ENCODE measurements at places on chromosomes 1 and 21.
A peak's percentile ranks its signal among the peaks of the same experiment; 100 is the strongest.

GRCh38 chr1:44905276-44905675, 62.2 kb upstream of the PTCH2 start:
- no peak for DNase-seq

DNA sequence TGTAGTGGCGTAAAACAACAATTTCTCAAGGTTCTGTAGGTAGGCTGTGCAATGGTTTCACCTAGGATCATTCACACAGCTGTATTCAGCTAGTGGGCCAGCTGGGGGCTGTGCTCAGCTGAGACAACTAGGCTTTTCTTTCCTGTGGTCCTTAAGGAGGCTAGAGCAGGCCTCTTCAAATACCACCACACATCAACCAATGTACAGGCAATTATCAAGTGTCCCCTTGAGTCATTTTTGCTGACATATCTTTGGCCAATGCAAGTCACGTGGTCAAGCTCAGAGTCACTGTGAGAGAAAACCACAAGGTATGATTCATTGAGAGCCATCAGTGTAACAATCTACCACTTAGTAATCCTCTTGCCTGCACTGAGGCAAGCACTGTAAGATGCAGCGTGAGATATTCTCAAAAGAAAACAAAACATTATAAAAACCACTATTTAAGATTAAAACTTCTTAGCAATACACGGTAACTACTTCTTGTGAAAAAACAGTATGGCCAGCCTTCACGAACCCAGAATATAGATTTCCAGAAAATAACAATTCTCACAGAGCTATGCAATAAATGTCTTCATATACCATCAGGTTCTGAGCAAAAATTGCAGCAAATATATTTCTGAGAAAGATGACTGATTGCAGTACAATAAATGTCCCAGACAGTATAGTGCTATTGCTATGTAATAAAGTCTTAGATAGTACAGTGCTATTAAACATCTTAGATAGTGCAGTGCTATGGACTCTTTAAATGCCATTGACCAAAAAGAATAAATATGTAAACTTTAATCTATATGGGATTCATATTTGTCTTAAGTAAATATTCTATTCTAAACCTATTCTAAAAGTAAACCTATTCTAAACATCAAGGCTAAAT, 55.3 kb downstream of the NME7 start:
- no peak for DNase-seq

DNA sequence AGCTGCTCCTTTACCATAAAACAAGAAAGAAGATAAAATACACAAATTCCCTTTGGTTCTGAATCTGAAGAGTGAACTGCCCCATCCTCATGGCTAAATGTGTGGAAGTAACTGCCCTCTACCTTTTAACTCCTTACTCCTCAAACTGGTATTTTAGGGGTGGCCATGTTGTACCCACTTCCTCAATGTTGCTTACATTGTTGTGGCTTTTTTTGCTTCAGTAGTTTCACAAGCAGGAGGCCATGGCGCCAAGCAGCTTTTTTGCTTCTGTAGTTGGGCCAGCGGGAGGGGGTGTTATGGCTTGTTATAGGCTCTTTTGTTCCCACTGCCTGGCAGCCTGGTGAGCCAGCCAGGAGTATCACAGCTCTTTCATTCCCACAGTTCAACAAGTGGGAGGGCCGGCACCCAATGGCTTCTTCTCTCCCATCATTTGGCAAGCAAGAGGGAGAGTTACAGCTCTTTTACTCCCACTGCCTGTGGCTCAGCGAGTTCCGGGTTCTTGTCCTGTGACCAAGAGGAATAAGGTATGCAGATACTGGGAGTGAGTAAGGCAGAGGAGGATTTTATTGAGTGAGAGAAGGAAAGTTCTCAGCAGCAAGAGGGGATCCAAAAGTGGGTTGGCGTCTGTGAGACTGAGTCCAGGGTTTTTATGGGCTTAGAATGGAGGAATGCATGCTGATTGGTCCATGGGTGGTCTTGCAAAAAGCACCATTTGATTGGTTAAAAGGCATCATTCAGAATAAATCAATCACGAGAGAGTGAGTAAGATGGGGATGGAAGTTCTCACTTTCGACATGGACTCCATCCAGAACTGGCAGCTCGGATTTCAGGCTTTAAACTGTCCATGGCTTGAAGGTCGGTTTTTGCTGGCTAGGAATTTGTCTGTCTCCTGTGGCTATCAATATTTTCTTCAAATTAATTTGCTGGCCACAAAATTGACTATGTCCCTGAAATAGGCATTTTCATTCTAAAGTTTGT, 429.6 kb downstream of the HLX start:
- no peak for DNase-seq

GRCh38 chr21:31530897-31531705, 128.4 kb upstream of the SOD1 start:
- peak; percentile 86 for DNase-seq

GRCh38 chr1:234490793-234491479, 12.0 kb upstream of the TARBP1 start:
- DNase-seq = no peak

- no peak for DNase-seq
Observed at GRCh38 chr1:201305815-201306214, 22.5 kb downstream of the PKP1 start.

DNA sequence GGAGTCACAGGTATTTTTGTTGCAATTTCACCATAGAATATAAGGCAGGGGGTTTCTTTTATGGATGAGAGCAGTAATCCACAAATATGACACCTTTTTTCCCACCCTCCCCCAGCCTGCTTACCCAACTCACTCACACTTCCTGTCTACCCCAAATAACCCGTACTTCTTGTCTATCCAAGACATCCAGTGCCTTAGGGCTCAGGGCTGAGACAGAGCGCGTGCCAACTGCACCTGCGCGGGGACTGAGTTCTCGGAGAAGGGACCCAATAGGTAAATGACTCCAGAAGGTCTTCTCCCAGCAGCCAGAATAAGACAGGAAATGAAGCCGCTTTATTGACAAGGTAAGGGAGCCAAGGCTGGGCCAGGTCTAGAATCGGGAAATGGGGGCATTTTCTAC, 369.1 kb downstream of the SIPA1L2 start:
- DNase-seq = no peak

GRCh38 chr1:246367041-246367440, 140.0 kb downstream of the SMYD3 start:
- no peak for DNase-seq

DNA sequence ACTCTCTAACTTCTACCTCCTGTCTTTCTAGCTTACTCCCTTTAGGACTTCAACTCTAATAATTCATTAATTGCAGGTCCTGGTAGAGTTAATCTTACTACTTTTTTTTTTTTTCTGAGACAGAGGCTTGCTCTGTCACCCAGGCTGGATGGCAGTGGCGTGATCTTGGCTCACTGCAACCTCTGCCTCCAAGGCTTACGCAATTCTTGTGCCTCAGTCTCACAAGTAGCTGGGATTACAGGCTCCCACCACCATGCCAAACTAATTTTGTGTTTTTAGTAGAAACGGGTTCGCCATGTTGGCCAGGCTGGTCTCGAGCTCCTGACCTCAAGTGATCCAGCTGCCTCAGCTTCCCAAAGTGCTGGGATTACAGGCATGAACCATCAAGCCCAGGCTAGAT, 15.7 kb downstream of the BTBD8 start:
- DNase-seq = no peak

GRCh38 chr1:203272633-203273205, 32.6 kb upstream of the BTG2 start:
- DNase-seq = no peak

DNA sequence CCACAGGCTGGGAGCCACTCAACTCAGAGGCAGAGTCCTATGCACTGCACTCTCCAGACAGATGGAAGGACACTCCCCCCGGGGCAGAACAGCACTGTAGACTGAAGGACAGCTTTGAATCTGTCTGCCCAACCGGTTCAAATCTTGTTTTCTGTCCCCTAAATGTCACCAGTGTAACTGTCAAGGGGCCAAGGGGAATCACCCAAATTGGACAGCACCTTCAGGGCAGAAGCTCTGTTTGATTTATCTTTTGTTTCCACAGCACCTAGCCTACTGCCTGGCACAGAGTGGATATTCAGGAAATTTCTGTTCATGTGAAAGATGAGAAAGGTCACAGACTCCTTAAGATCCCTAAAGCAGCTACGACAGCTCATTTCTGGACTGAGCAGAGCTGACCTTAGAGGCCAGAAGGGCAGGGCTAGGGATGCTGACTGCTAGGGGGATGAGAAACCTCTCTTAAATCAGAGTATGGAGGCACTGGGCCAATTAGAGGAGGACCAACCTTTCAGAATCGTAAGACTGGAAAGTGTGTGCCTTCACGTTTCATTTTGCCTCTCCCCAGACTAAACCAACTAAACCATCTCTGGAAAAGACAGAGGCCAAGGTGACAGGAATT, 41.0 kb downstream of the ITPKB start:
- DNase-seq = no peak

DNA sequence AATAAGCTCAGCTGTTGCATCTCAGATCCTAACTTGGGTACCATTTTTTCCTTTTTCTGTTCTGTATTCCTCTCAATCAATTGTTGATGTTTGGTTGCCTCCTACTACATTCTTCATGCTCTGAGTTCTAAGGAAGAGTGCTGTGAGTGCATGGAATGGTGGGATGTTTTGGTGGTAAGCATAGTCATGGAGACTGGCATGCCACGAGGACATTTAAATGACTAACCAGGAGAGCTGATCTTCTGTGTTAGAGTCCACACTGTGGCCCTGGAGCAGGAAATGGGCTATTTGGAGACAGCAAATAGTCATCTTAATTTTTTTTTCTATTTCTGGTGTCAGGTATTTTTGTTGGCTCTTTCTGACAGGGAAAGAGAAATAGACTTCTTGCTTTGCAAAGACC, 69.5 kb upstream of the HSD17B7 start:
- DNase-seq = no peak

DNA sequence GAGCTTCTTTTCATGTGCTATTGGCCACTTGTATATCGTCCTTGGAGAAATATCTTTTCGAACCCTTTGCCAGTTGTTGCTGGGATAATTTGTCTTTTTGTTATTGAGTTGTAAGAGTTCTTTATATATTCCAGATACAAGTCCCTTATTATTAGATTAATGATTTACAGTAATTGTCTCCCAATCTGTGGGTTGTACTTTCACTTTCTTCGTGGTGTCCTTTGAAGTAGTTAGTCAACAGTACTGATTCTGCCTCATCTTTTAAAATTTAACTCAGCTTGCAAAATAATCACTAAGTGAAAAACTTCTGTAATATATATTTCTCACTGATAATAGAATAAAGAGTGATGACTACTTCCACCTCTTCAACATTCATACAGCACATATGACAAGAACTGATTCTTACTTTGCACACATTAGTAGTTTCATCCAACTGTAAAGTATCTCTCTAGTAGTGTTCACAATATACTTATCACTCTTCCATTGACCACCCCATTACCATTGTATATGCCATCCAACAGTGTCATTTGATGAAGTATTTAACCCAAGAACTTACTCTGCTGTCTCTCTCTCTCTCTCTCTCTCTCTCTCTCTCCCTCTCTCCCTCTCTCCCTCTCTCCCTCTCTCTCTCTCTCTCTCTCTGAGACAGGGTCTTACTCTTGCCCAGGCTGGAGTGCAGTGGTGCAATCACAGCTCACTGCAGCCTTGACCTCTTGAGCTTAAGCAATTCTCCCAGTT, 104.2 kb upstream of the DMRTA2 start:
- DNase-seq = no peak

- DNase-seq = no peak
Observed at GRCh38 chr1:167829868-167830267, 84.1 kb downstream of the ADCY10 start.

GRCh38 chr21:38614558-38614957, 116.3 kb upstream of the ERG start:
- DNase-seq = no peak

GRCh38 chr1:151444783-151445177, 14.5 kb downstream of the POGZ start:
- no peak for DNase-seq

- no peak for DNase-seq
Observed at GRCh38 chr1:14741532-14741931, 143.0 kb downstream of the KAZN start.

- DNase-seq = no peak
Observed at GRCh38 chr1:167764458-167765330, 42.9 kb downstream of the MPZL1 start.

- peak; percentile 96 for DNase-seq
Observed at GRCh38 chr1:38012363-38013226, at the start of gene UTP11. Gene UTP11 (plus strand): TSS chr1:38012734. CDS start chr1:38012803, 69 bp downstream.

- DNase-seq = peak; percentile 32
Observed at GRCh38 chr1:177984136-177984525, 14.3 kb upstream of the SEC16B start.

- DNase-seq = no peak
Observed at GRCh38 chr1:178237121-178237520, 143.2 kb downstream of the RASAL2 start.

DNA sequence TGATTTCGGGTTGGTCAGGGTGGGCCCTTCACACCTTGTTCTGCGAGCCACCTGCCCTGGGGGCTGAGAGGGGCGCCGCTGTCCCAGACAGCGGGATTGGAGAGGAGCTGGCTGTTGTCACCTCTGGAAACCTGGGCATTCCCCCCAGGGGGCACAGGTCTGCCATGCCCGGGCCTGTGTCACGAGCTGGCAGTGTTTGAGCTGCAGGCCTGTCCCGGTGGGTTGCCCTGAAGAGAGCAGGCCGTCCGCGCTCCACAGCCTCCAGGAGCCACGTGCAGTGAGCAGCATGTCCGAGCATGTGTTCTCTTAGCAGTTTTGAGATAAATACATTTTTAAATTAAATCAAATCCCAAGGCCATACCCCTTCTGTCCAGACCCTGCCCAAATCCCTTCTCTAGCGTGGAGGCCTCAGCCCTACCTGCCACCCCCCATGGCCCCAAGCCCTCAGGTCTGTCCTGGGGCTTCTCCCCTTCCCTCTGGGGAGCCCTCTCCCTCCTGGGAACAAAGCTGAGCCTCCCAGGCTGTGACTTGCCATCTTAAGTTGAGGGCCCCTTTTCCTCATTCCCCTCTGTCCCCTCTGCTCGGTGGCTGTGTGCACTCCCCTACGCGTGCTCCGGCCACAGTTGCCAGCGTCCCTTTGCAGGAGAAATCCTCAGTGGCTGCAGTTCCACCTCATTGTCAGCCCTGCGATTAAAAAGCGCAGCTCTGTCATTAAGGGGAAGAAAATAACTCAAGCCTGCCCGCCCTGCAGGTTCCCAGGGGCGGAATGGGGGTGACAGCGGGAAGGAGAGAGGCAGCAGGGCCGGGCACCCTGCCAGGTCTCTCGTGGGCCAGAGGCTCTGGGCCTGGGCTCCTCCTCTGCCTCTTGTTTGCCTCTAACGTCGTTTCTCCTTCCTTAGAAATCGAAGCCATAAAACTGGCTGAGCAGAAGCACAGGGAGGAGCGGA, 26.6 kb downstream of the SLX9 start:
- no peak for DNase-seq

DNA sequence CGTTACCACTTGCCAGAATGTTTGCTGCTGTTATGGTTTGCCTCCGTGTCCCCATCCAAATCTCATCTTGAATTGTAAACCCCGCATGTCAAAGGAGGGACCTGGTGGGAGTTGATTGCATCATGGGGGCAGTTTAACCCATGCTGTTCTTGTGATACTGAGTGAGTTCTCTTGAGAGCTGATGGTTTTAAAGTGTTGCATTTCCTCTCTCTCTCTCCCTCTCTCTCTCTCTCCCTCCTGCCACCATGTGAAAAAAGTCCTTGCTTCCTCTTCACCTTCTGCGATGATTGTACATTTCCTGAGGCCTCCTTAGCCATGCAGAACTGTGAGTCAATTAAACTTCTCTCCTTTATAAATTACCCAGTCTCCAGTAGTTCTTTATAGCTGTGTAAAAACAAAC, 44.4 kb downstream of the CFHR5 start:
- no peak for DNase-seq

GRCh38 chr21:42666023-42666747, 12.8 kb downstream of the PDE9A start:
- DNase-seq = peak; percentile 23

Data from NCI-H524 treated with DMSO at 0.1 percent for 48 hours (cell line).